ENCODE measurements at places on chromosomes 7 and 10.
A peak's percentile ranks its signal among the peaks of the same experiment; 100 is the strongest.

DNA sequence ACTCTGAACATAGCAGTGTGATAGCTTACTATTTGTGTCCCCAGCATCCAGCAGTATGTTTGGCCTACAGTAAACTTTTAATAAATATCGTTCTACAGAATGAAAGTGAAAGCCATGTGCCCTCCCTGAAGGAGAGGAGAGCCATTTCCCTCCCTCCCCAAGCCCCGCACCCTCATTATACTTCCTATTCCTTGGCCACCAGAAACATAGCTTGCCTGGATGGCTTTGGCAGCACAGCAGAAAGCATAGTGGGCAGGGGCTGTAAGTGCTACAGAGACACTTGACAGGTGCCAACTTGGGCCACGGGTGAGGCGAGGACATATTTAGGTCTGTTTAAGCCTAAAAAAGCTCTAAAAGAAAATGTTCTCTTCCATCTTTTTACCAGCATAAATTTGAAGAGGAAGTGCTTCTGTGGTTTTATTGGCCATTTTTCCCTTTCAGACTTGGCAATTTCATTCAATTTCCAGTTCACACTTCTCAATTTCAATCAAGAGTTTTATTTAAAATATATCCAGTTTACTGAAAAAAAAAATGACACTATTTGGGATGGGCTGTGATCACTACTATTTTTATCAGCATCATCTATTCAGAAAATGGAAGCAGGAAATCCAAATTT lies 12.7 kb downstream of the HHEX start:
- DNase-seq = no peak

DNA sequence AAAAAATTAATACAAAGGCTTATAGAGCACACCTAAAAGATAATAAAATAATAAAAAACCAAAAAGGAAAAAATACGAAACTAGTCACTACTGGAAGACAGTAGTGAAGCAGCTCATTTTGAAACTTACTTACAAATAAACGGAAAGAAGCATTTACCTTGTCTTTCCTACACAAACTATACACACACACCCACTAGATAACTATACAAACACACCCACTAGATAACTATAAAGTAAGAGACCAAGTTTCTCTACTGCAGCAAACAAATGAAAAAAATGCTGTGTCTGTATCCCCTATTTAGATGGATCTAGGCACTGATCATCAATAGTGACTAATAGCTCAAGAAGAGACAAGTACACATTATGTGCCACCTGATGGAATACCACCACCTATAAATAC lies 49.2 kb downstream of the KIF5B start:
- DNase-seq = no peak

DNA sequence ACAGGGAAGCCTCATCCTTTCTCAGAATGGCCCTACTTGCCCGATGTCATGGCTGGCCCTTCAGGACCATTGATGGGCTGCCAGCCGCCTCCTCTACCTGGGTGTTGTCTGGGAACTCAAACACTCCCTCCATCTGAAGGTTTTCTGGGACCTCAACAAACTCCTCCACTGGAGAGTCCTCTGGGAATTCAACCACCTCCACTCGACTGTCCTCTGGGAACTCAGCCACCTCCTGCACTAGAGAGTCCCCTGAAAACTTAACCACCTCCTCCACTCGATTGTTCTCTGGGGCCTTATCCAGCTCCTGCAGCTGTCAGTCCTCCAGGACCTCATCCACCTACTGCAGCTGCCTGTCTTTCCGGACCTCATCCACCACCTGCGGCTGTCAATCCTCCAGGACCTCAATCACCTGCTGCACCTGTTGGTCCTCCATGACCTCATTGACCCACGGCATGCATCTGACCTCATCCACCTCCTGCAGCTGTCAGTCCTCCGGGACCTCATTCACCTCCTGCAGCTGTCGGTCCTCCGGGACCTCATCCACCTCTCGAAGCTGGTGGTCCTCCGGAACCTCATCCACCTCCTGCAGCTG lies 37.1 kb downstream of the MAT1A start:
- DNase-seq = no peak

DNA sequence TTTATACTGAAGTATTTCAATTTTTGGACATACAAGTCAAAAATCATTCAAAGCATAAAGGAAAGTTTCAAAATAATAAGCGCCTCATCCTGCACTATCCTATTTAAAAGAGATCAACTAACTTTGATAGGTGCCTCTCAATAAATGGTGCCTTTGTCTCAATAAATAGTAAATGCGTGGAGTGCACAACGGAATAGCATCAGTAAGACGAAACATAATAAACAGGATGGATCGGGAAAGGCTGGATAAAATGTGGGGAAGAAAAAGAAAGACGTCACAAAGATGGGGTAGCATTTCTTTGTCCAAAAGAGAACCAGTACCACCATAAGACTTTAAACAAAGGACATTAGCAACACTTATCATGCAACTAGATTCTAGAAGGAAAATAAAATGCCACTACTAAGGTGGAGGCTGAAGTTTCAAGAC lies 571 bp upstream of the PRKAR2B start:
- DNase-seq = no peak

DNA sequence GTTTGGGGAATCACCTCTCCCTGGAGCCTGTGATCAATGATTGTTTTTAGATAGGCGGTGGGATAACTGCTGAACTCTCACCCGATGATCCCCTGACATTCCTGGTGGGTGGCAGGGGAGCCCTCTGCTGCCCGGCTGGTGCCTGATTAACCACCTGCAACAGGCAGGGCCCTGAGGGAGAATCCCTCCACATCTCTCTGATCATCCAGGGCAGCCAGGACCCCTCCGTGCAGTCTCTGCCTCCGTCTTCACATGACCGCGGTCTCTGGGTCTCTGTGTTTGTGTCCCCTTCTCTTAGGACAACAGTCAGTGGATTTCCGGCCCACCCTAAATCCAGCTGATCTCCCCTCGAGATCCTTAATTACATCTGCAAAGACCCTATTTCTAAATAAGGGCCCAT lies 17.4 kb downstream of the CALML5 start:
- DNase-seq = no peak

DNA sequence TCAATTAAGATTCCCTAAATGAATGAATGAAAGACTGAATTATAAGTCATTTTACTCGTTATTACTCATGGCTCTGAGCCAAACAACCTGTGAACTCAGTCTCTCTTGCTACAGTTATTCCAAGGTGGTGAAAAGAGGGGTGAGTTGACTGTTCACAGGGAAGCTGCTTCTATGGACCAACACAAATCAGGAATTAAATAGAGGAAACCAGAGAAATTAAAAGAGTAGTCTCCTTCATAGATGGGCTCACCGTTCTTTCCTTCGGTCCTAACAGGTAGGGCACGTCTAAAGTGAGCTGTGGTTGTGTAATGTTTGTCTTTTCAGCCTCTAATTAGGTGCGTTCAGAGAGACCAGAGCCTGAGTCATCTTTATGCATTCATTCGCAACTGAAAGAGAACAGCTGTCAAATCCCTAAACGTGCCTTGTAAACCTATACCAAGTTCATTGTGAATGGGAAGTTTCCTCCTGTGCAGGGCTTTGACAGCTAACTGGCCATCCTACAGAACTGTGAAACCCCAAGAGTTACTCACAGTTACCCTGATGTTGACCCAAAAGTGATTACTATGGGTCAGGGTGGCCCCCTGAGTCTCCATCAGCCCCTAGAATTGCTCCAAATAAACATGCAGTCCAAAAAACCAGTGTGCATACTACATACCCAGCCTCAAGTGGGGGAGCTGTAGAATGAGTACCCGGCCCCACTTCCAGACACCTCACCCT lies 18.2 kb upstream of the C10orf53 start:
- peak; percentile 30 for DNase-seq

DNA sequence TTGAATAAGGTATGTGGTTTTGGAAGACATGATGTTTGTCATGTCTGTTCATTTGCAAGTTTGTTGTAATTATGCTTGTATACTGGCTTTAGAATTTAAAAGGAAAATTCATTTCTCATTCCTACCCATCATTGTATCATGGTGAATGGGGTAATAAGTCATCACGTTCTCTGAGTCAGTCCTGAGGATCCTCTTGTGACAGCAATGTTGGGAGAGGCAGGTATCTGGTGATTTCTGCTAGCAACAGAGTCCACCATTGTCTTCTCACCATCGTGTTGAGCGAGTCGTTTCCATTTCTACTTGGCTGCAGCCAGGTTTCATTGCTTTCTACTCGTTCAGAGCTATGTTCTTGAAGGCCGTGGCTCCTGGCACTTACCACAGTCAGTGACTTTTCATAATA lies 16.3 kb downstream of the CUL1 start:
- DNase-seq = no peak

DNA sequence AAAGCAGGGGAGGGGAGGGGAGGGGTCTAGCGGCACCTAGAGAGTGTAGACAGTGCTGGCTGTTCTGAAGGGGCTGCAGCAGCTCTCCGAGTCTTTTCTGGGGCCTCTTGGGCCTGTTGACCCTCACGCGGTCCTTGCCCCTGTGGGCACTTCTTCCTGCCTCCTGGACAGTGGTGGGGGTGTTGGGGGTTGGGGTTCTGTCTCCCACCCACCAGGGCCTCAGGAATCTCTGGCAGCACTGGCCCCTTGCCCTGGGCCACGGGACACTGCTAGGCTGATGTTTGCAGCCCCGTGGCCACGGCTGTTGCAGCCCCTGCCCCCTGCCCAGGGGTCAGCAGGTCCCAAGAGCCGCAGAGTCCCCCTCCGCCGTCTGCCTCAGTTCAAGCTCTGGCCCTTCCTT lies 68.9 kb upstream of the INPP5A start:
- no peak for DNase-seq

- no peak for DNase-seq
Measured at GRCh38 chr7:103121641-103122040, 27.3 kb downstream of the NAPEPLD start.

DNA sequence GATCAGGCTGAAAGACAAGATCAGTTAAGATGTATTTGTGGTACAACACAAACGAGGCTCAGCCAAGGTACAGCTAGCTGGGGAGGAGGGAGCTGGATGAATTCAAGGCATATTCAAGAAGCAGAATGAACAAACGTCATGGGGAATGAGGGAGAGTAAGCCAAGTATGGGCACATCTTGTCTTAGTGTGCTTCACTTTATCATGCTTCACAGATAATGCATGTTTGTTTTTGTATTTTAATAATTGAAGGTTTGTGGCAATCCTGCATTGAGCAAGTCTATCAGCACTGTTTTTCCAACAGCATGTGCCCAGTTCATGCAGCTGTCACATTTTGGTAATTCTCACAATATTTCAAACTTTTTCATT lies 135.4 kb downstream of the HIBADH start:
- DNase-seq = no peak

GRCh38 chr7:52254396-52255010 lies 780.9 kb upstream of the POM121L12 start:
- DNase-seq = no peak

DNA sequence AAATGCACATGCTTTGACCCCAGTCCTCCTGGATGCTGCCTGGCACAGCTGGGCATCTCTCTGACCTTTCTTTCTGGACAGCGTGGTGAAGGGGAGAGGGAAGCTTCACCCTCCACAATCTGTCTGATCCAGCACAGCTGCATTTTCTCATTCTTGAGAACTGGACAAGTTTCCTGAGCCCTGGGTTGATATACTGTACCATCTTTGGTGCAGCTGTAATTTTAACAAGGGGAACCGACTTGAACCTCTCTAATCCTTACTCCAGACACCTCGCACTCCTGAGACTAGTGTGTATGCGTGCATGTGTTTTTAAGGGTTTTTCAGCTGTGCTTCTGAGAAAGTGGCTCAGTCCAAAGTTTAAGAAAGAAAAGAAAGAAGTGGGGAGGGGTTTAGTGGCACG lies 655.7 kb downstream of the INHBA start:
- DNase-seq = no peak

DNA sequence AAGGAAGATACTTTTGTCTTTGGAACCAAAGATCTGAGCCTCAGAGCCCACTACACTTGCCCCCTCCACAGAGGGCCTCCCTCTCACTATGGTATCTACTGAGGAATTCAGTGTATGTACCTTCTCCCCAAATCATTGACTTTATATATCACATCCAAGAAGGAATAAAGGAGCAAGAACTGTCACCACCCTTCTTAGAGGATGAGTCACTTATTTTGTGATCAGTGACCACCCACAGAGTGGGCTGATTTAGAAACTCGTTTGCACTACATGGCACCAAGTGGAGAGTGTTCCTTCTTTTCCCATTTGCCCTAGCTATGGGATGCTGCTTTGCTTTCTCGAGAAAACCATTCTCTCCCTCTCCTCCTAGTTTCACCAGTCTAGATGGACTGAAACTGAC lies 5.7 kb downstream of the TMEM243 start:
- DNase-seq = no peak

DNA sequence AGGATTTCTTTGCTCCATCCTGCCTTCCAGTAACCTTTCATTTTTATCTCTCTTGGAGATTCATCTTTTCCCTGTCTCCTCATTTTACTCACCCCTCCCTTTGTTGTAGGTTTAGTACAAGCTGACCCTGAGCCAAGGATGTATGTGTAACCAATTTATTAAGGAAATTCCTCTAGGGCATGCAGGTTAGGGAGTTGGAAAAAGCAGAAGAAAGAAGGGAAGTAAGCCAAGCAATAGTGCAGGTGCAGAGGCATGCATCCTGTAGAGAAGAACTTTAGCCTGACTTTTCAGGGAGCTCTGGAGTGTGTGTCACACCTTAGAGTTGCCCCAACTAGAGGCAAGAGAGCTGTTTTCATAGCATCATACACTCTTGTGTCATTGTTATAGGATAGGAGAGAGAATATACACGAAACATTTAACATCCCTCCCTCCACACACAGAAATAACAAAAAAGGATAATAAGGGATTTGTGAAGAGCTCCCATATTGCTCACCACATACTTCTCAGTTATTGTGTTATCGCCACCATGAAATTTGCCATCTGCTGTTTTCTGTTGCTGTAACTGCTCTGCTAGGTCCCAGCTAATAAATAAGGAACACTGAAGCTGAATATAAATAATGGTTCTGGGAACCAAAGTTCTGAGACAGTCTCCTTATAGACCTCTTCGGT lies 21.8 kb upstream of the SEMA3C start:
- DNase-seq = no peak

DNA sequence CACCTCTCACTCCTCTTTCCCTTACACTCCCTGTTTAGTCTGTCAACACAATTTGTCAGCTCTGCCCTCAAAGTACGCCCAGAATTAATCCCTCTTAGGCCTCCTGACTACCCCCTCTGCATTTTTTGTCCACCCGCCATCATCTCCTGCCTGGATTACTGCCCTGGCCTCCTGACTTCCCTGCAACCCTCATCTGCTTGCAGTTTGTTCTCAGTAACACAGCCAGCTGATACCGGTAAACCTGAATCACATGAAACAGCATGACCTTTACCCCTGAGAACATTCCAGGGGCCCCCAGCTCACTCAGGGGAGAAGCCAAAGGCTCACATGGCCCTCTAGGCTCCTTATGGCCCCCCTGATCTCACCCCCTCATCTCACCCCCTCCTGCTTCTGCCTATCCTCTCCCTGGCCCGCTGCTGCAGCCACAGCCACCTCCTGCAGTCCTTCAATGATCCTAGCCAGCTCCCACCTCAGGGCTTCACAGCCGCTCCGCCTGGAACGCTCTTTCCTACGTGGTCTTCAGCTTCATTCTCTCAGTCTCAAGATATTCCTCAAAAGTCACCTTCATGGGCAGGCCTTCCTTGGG lies 8.9 kb downstream of the C10orf53 start:
- DNase-seq = no peak
